ENCODE measurements at places on chromosomes 6 and 20.

- no peak for DNase-seq
These were observed 18.8 kb upstream of the HMGN4 start for GRCh38 chr6:26519359-26519758.

GRCh38 chr6:85685713-85686112, 43.0 kb upstream of the SYNCRIP start:
- DNase-seq = no peak

GRCh38 chr20:1465470-1466210, 1.0 kb downstream of the NSFL1C start:
- DNase-seq = no peak

DNA sequence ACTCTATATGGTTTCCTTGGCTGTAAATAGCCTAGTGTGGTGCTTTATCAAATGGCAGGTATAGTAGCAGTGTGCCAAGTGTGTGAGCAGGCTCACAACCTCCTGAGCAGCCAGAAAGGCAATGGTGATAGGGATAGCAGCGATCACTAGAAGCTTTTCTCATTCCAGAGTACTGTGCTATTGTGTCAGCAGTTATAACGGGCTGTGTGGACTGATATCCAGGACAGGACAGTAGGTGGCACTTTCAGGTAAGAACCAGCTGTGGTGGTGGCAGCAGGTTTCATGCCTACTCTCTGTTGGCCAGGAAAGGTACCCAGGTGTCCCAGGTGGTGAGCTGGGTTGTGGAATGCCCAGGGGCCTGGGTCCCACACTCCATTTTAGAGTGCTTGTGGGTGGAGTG, 448.8 kb upstream of the BTBD3 start:
- DNase-seq = no peak

DNA sequence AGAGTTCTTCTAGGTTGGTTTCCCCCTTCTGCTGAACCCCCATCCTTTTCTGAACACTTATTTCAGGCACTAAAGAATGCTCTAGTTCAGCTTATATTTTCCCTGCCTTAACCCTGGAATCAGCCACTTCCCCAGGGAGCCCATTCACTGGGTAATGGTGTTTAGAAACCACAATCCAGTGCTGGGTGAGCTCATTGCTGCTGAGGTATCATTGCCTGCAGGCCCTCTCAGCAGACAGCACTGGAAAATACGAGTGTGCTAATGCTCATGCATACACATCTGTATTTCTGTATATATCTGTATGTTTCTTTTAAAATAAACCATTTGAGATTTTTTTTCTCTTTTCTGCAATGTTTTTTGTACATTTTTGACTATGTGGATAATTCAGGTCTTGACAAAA, 27.0 kb downstream of the OSBPL2 start:
- no peak for DNase-seq

- no peak for DNase-seq
These were observed 31.7 kb upstream of the SPDEF start for GRCh38 chr6:34587851-34588250.

- DNase-seq = no peak
These were observed 39.0 kb upstream of the CD93 start for GRCh38 chr20:23125159-23125558.

DNA sequence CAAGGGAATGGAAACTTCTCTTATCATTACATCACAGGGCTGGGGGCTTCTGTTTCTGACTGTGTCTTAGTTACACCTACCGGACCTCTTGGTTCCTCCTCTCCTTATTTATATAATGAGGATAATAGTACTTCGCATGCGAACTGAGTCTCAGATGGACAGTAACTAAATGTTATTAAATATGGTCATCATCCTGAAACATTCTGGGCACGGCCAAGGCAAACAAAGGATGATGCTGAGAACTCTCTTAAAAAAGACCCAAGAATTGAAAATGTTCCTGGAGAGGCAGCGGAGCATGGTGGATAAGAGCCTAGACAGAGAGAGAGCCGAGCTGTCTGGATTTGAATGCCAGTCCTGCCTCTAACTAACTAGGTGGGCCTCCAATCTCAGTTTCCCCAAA, 119.8 kb upstream of the SASH1 start:
- no peak for DNase-seq

DNA sequence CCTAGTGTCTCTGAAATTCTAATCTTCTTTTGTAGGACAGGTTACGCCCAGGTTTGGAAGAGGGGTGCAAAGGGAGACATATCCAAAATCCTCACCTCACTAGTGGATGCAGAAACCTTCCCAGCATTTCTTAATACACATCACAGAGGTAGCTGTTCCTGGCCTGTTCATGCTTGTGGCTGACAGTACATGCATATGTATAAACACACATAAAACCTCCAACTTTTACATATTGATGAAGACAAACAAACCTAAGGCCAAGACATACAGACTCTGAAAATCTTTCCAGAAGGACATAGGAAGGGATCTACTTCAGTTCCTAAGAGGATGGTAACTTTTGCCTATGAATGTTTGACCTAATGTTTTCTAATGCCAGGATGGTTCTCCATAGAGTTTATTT, 872.1 kb upstream of the FLRT3 start:
- DNase-seq = no peak

DNA sequence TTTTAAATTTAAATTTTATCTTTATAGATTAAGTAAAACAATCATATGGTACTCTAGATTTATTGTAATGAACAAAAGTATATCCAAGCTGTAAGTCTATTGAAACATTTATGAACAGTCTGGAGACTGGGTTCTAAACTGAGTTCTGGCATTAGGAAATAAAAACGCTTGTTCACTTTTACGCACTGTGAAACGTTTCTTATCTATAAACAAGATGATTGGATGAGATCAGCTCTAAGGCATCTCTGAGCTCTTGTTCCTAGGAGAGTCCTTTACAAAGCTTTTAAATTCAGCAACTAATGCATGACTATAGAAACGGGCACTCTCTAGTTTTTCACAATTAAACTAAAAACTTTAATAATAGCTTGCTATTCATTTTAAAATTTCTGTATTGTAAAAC, 6.8 kb downstream of the HUS1B start:
- no peak for DNase-seq
